ENCODE measurements at places on chromosomes 2 and 18.

GRCh38 chr18:34738175-34738894 lies 28.2 kb downstream of the DTNA start:
- no peak for DNase-seq

- DNase-seq, result peak; percentile 90
These were observed 88.2 kb downstream of the PLB1 start for GRCh38 chr2:28583899-28584553.

DNA sequence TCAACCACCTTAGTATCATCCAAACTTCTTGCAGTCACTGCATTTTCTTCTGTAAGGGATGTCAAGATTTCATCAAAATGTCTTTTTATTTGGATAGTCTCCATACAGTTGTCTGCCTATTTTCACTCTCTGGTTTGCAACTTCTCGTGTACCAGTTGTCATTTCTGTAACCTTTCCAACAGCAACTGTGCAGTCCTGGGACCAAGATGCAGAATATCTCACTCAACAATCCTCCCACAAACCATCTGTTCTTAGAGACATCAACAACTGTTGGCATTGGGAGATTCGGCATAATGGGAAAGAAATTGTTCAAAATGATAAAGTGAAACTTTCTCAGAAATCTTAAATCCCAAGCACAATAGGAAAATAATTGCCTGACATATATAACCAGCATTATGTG lies 933.6 kb upstream of the SLC39A10 start:
- no peak for DNase-seq

DNA sequence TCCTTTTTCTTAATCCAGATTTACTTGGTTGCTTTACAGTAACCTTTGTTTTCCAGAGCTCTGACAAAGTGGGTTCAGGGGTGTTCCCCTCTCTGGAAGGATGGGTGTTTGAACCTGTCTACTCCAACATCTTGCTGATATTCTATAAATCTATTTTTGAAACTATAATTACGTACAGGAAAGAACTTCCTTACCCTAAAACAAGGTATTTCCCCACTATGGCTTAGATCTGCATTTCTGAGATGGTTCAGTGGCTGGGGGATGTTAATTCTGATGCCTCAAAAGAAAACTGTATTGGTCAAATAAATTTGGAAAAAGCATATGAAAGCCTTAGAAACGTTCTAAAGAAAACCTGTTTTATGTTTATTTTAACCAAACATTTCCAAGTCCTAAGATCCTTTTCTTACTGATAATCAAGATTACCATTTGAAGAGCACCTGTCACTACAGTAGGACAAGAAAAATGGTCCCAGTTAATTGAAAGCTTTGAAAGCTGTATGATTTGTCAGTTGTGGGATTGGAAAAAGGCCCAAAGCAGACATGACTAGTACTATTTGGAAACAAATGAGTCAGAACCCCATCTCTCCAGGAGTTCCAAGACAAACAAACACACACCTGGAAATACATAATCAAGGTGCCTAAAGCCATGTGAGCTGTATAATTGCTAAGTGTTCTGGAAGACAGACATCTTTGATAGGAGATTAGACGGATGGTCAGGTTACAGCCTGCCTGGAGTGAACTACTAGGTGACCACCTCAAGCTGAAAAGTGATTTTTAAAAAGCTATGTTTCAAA lies 57.5 kb downstream of the KDM3A start:
- DNase-seq, result no peak

DNA sequence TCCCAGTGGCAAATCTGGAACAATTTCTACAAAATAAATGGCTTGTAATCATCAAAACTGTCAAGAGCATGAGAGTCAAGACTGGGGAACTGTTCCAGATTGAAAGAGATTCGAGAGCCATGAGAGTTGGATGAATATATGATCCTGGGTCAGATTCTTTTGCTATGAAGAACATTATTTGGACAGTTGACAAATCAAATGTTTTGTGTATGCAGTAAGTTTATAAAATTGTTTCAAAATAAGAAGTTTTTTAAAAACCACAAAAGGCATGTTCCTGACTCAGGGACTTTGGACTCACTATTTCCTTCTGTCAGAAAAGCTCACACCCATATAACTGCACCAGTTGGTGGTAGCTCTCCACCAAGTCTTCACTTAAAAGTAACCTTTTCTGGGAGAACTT lies 38.5 kb downstream of the ROCK2 start:
- DNase-seq, result peak; percentile 19

DNA sequence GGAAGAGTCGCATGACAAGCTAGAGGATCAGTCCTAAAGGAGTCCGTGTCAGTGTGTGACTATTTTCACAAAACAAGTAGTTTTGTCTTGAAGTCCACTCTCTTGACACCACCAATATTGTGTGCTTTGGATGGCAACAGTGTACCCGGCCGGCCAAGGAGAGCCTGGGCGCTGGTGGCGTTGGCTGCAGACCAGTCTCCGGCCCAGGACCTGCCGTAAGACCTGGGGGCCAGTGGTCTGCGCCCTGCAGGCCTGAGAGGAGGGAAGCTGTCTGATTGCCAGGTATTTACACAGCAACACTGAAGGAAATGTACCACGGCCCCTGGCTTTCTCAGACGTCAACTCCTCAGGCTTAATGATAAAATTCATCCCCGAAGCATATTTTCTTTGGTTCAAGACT lies 472.4 kb upstream of the SALL3 start:
- DNase-seq, result no peak

- no peak for DNase-seq
These were observed 694.7 kb downstream of the ARHGAP15 start for GRCh38 chr2:143823876-143824275.

- DNase-seq, result no peak
These were observed 184.2 kb downstream of the TMEM247 start for GRCh38 chr2:46663614-46664013.

DNA sequence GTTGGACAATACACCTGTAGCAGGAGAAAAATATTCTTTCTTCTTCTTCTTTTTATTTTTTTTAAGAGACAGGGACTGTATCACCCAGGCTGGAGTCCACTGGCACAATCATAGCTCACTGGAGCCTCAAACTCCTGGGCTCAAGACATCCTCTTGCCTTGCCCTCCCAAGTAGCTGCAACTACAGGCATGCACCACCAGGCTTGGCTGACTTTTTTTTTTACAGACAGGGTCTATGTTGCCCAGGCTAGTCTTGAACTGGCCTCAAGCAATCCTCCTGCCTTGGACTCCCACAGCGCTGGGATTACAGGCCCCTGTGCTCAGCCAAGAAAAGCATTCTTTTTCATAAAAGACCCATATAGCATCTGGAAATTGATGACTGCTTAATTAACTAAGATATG lies 17.1 kb upstream of the ARHGAP28 start:
- DNase-seq, result no peak

DNA sequence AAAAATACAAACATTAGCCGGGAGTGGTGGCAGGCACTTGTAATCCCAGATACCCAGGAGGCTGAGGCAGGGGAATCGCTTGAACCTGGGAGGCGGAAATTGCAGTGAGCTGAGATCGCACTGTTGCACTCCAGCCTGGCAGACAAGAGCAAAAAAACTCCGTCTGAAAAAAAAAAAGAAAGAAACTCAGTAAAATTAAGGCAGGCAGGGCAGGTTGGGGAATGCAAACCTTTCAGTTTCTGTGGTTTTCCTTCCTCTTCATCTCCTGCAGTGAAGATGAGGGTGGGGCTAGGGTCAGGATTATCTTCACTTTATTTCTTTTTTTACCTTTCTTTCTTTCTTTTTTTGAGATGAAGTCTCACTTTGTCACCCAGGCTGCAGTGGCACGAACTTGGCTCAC lies 43.2 kb upstream of the PSME4 start:
- DNase-seq, result no peak

DNA sequence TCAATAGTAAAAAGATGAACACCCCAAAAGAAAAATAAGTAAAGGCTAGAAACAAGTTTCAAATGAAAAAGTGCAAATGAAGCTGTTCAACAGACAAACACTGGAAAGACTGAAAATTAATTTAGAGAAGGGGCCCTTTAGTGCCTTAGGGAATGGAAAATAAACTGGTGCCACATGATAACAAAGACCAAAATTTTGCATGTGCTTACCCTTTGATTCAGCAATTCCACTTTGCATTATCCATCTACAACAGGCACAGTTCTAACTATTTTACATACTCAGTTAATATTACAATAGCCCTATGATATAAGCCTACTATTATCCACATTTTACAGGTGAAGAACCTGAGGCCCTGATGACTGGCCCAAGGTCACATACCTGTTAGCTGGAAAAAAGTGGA lies 183.9 kb downstream of the NBAS start:
- no peak for DNase-seq

DNA sequence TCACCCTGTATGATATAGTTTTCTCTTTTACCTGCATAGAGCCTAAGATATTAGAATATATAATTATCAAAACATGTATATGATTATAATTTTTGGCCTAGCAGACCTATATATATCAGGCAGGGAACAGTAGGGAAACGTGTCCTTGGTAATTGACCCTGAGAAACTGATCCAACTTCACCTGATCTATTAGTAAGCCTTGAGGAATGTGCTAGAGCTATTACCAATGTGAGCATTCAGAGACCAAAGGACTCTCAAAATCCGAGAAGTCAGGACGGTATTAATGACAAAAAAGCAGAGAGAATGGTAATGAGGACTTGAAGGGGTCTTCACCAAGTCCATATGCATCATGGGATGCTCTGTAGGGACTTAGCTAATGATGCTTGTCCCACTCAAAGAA lies 571.9 kb downstream of the CPS1 start:
- DNase-seq, result no peak

GRCh38 chr2:85453571-85453970 lies 35.1 kb downstream of the SH2D6 start:
- no peak for DNase-seq

GRCh38 chr2:61109291-61109690 lies 43.6 kb downstream of the SANBR start:
- no peak for DNase-seq

DNA sequence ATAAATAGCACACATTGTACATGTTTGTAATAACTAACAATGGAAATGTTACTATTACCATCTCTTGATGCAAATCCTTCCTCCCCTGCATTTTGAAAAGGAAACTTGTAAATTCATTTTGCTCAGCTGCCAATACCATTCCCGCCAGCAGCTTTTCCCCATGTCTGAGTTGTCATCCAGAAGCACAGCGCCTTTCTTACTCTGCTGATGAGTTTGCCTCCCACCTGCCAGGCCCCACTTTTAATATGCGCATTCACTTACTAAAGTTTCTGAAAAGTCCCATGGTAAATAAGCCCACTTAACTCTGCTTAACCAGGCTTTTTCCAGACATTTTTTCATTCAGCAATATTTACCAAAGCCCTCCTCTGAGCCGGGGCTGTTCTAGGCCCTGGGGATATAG lies 3.9 kb downstream of the CHST10 start:
- no peak for DNase-seq

GRCh38 chr2:26562811-26563645 lies 78.1 kb downstream of the CIB4 start:
- no peak for DNase-seq

GRCh38 chr2:20225294-20226151 lies 593 bp upstream of the SDC1 start:
- peak; percentile 27 for DNase-seq

DNA sequence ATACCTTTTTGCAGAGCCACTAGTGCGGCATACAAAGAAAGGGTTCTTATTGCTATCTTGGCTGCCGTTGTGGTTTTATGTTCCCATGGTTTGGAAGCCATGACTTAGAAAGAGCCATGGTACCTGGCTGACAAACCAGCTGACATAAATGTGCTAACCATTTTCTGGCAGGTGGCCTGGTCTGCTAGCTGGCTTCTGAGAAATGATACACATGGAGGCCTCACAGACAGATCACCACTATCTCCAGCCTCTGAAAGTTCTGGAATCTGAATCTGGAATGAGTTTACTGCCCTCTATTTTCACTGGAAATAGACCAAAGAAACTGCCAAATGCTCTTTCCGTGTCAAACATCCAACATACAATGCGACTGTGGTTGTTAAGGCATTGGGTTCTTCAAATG lies 123.7 kb downstream of the QPCT start:
- no peak for DNase-seq

- DNase-seq, result no peak
These were observed 589.2 kb upstream of the SALL3 start for GRCh38 chr18:78390348-78390951.

DNA sequence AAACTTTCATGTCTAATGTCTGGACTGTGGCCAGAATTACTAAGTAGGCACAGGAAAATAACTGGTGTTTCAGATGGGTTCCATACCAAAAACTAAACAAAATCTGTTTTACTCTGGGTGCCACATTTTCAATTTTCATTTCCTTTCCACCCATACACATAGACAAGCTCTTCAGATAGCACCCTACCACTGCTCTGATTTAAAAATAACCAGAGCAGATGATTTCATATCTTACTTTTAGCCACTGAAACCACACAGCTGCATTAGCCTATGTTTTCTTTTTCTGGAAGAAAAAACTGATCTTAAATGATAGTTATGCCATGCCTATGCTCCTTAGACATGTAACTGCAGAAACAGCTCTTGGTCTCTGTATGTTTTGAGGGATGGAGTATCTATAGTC lies 647.6 kb downstream of the CPS1 start:
- no peak for DNase-seq

DNA sequence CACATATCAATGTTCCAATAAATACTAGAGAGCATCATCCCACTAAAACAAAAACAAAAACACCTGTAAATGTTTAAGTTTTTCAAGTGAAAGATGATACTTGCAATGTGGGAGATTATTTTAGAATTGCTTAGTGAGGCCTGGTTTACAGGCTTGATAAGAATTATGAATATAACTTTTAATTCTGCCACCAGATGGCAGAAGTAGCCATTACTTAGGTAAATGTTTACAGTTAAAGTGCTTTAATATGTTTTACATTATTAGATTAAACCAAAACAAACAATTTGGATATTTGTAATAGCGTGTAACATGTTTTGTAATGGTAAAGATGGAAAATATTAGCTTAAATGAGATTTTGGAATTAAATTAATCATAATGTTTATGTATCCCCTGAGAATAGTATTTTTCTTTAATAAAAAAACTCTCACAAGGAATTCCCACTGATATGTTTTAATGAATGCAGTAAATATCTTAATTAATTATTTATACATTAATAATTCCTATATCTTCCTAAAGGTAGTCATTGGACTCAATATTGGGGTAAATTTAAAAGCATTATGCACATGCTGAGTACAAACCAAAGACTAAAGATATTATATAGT lies 522.0 kb downstream of the SPAG16 start:
- DNase-seq, result peak; percentile 5

DNA sequence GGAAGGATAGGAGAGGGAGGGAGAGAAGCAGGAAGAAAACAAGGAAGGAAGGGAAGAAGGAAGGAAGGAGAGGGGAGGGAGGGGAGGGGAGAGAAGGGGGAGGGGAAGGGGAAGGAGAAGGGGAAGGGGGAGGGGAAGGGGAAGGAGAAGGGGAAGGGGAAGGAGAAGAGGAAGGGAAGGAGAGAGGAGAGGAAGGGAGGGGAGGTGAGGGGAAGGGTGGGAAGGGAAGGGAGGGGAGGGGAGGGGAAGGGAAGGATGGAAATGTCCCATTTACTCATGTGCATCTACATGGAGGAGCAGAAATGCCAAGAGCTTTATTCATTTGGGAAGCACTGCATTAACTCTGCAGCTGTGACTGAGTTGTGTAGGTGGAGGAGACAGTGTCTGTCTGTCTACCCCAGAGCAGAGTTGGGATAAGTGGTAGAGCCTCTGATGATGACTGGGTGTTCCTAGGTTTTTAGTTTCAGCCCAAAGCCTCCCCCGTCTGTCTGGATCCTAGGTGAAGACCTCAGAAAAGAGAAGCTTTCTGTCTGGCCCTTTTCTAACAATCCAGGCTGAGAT lies 131.3 kb downstream of the COL6A3 start:
- DNase-seq, result no peak
